ENCODE measurements at places on chromosomes 2 and 18.

DNA sequence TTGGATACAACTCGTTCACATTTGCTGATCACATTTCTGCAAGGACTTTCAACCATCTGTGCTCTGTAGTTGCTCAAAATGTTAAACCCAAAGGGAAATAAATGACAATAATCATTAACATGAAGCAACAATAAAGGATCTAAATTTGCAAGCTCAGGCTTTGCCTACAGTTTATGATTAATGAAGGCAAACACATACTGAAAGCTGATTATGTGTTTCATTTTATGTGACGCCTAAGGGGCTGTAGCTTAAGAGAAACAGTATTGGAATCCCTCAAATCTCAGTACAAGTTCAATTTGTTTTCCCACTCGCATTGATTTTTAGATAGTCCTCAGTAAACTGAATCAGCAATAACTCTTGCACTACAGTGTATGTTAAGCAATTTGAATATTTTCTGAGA is 160.3 kb upstream of the FSIP2 start:
- DNase-seq: no peak

GRCh38 chr2:99450199-99450598 is 39.6 kb downstream of the REV1 start:
- DNase-seq: no peak

DNA sequence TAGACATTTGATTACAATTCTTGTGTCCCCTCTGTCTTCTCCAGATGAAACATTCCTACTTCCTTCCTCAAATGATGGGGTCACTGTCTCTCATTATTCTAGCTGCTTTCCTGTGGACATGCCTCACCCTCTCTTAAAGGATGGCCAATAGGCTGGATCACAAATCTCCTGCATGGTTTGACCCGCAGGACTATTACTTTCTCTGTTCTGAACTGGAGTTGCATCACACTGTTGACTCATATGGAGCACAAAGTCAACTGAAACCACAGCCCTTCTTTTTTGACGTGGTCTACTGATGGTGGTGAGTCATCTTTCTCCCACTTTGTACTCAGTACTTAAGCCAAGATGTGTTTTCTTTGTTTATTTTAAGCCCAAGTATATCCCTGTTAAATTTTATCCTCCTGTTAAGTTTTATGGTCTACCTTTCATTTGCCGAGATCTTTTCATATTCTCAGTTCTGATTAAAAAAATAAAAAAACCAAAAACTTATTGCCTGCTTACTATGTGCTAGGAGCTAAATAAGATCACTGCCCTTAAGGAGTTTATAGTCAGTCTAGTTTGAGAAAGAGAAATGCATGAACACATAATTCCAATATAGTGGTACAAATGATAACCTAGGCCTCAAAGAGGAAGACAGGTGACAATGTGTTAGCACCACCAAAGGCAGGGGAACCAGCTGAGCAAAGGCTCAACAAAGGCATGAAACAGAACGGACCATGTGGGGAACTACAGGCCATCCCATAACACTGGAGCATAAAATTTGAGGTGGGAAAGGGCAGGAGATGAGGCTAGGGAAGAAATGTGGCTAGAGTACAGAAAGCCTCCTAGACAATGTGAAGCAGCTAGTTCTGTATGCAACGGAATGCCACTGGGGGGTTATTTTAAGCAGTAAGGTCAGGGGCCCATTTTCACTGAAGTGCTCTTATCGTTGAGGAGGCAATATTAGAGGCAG is 67.6 kb upstream of the ZFP36L2 start:
- DNase-seq: peak; percentile 92

DNA sequence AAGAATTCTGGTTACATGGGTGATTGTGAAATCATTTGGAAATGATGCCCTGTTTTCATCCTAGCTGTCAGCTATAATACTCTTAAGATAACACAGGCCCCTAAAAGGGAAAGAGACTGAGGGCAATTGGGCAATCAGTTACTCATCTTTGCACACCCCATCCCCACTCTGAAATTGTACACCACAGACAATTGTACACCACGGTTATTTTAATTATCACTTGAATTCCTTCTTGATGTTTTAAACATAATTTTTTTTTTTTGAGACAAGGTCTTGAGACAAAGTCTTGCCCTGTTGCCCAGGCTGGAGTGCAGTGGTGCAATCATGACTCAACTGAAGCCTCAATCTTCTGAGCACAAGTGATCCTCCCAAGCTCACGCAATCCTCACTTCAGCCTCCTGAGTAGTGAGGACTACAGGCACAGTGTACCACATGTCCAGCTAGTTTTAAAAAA is 862.4 kb upstream of the ACVR2A start:
- peak; percentile 56 for DNase-seq

- no peak for DNase-seq
These were observed 34.6 kb downstream of the DNAH6 start for GRCh38 chr2:84550916-84551315.

DNA sequence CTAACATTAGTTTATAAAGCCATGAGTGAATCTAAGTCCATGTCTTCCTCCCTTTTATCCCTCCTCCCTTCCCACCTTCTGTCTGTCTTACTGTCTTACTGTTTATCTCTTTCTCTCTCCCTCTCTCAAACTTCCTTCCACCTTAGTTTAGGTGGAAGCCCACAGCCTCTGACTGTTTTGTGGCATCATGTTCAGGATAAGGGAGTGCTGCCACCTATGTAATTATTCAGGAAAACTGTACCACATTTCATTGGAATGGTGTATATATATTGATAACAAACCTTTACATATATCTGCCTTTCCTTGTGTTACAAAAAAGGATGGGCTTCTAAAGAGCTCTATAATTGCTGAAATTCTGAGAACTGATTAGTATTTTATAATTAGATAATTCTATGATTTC is 48.7 kb downstream of the NETO1 start:
- DNase-seq: no peak

DNA sequence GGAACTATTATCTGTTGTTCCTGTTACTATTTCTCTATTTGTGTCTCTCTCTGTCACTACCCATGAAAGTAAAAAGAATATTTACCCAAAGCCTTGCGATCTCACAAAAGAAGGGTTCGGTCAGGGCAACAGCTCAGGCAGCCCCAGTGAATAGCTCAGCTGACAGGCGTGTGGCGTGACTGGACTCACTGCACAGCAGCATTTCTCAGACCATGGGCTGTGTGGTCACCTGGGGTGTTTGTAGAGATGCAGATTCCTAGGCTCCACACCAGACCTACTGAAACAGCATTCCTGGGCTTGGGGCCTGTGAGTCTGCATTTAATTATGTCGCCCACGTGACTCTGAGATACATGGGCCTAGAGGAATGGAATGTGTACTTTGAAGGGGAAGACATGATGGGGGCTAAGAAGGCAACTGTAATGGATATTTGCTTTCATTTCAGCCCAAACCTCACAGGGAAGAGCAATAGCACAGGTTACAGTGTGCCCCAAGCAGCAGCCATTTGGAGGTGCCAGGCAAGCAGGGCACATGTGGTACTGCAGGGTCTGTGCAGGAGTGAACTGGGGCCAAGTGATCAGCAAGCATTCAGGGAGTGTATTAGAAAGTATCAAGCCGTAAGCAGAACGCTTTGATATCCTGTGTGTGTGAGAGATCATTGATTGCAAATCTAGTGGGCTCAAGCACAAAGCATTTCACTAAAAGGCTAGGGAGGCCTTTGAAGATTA is 90.4 kb upstream of the RBMS1 start:
- DNase-seq: no peak

GRCh38 chr2:88693911-88694414 is 2.5 kb downstream of the RPIA start:
- DNase-seq: no peak

DNA sequence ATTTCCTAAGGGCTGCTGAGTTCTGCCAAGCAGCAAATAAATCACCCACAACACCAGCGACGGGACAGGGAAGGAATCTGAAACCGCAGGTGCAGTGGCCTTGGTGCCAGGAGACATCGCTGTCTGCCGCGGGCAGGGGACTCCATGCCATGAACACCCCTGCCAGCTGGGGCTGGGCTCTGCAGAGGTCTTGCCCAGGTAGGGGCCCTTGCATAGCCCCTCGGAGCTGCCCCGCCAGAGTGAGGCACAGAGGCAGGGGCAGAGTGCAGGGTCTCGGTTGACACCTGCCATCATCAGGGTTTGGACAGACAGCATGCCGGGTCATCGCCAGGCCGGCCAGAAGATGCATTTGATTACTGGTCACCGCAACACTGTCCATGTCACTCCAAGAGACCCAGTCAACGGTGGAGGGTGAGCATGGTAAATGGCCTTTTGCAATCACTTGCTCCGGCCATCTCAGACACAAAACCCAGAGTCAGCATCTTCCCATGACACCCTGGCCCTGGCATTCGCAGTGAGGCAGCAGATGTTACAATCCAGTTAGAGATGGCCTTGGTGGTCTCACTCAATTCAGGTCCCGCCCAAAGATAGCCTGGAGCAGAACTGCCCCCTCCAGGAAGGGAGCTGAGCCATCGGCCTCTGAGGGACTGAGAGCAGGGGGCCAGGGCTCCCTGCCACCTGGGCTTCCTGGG is 255.4 kb downstream of the NDUFA10 start:
- DNase-seq: no peak

GRCh38 chr2:163200741-163201140 is 362.2 kb upstream of the KCNH7 start:
- no peak for DNase-seq

- no peak for DNase-seq
These were observed 22.1 kb upstream of the ALKAL2 start for GRCh38 chr2:309954-310510.

DNA sequence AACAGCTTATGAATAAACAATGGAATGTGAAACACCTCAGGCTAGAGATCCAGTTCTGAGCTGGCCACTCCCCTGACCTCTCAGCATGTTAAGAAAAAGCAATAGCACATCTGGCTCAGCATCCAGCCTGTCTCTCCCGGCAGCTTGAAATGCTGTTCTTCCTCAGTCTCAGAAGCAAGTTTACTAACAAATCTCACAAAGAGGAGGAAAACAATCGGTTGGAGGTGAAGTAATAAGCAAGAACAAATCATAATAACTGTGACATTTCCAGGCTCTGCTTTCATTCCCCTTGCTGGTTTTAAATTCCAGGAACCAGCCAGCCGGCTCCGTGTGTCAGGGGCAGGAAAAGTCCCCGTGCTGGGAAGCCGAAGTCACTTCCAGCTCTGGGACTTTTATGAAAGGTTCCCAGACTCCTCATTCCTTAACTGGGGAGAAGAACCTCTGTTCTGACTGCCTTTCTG is 133.9 kb upstream of the ARL4C start:
- DNase-seq: no peak

- DNase-seq: peak; percentile 60
These were observed 22.2 kb downstream of the FAP start for GRCh38 chr2:162221064-162221463.
